ENCODE measurements at places on chromosomes 5 and 9.
A peak's percentile ranks its signal among the peaks of the same experiment; 100 is the strongest.

- peak; percentile 46 for DNase-seq
These were observed at the start of gene GNG10 for GRCh38 chr9:111661150-111661801. TSS of gene GNG10 (plus strand) at chr9:111661605. CDS start at chr9:111661635, 30 bp downstream.

DNA sequence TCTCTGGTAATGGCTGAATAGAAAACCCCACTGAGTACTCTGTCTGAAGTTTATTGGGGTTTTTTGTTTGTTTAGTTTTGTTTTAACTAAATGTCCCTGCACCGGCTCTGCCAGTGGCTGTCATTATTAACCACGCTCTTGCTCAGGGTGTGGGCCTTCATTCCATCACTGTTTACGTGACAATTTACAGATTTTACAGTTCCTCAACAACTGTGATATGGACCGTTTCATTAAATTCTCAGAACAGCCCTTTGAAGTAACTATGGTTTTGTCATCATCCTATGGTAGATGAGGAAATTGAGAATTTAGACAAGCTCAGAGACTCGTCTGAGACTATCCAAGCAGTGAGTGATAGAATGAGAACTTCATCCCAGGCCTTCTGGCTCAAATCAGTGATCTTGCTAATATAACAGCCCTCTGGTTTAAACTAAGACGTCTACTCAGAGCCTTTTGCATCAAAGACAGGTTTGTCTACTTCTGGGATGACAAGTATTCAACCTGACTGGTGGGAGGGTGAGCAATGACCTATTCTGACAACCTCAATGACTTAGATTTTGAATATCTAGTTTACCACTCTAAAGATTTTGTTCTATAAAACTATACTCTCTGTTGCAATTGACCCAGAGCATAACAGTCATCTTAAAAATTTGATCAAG is 77.3 kb upstream of the MAP3K1 start:
- no peak for DNase-seq

DNA sequence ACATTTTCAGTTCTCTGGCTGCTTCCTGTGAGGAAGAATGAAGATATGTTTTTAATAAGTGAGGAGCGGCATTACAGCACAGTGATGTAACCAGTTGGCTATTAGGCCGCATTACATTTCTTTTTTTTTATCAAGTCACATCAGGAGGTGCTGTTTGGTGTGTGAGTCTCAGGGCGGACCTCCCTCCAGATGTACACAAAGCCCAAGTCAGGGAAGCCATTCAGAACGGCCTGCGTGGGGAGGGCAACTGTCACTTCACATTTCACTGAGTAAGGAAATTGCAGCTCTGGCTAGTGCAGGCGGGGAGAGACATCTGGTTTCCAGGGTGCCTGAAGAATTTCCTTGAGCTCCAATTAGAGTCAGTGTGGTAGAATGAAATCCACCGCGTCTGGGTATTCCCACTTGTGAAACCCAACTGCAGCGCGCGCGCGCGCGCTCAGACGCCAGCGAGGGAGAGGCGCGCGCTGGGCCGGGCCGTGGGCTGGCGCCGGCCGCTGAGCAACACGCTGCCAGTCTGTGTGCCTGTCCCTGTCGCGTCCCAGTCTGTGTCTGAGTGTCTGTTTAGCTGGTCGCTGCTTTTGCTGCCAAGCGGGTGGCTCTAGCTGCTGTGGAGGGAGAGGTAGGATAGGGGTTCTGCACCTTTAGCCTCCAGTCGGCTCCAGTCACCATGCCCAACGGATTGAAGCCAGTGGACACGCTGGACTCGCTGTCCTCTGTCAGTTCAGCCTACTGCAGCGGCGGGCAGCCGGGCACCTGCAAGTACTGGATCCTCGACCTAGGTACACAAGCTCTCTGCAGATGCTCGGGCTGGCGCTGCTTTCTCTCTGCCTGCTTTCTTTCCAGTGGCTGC is 140.8 kb upstream of the OTULINL start:
- DNase-seq, result no peak

DNA sequence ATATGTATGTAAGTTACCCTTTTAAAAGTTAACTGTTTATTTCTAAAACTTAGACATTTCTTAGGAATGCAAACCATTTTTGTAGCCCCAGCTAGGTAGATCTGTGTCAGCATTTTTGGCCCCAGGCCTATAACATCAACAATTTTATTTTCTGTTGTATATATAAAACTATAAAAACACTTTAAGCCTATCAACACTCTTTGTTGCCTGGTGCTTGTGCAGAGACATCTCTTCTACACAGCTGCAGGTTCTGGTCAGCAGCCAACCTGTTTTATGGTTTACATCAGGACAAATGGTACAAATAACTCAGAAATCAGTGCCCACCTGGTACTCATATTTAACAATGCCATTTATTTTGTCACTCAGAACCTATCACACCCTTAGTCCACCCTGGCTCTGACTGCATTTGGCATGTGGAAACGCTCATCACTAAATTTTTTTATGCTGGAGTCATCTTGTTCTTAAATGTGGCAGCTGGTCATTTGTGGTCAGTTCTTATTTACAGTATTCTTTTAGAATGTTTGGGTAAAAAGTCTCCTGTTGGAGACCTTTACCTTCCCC is 173.4 kb downstream of the DNAH5 start:
- DNase-seq, result no peak

DNA sequence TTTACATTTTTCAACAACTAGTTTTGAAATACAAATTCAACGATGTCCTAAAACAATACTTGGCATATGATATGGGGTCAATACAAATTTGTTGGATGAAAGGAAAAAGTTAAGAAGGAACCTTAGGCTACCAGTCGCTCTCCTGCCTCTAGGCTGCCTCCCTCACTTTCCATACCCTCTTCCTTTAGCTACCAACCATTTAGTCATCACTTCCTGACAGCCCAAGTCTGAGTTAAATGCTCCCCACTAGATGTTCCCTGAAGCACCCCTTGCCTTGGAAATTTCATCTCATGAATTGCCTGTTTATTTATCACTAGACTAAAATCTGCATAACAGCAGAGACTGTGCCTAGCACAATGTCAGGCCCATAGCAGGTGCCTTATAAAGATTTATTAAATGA is 2.7 kb upstream of the LARS1 start:
- no peak for DNase-seq

DNA sequence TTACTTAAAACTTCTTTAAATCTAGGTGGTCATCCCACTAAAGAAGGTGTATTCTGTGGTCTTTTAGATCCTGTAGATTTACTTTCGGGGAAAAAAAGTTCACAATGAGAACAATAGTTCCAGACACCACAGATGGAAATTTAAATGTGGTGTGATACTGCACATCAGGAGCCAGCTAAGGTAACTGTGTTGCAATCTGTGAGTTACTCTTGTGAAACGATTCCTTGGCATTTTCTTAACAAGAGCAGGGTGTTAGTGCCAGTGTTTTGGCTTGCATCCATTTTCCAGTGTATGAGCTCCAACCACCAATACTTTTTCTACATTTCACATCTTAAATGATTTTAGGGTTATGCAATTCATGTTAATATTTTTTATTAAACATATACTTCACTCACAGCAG is 674.5 kb downstream of the CETN3 start:
- no peak for DNase-seq

DNA sequence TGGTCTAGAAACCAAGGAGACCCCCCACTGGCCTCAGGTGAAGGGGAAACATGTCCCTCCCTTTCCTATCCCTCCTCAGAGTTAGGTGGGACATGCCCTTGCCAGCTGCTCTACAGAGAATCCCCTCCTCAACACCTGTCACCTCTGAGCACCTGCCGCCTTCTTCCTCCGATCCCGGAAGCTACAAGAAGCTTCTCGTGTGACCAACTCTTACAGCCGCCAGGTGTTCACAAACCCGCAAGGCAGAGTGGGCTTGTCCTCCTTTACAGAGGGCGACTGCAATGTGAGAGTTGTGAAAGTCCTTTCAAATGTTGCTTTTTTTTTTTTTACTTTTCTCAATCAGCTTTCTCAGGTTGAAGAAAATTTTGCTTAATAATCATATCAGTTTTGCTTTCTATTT is 3.7 kb upstream of the ICE1 start:
- no peak for DNase-seq

DNA sequence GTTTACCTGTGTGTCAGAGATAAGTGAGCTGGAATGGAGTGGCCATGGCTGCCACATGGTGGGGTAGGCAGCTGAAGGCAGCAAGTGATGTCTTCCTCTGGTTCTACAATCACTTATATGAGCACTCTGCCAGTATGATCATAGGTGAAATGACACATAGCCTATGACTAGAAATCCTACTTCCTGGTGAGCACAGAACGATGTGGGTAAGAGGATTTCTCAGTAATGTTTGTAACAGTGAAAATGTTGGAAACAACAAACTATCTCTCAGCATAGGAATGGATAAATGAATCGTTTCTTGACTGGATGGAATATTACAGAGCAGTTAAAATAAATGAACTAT is 187.0 kb upstream of the S1PR3 start:
- DNase-seq, result no peak

DNA sequence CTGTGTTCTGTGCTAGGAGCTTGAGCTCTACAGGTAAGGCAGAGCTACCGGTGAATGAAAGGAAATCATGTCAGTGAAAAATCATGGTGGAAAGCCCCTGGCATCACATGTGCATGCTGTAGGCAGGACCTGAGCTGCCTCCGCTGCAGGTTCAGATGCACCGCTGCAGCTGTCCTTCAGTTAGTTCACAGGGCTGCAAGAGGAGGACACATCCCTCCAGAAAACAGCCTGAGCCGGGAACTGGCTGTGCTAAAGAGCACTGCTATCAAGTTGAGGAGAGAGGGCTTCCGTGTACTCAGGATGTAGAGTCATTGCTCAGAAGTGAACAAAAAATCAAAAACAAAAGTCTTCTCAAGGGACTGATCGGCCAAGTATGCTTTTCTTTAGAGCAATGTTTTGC is 138.6 kb downstream of the ERCC6L2 start:
- no peak for DNase-seq

DNA sequence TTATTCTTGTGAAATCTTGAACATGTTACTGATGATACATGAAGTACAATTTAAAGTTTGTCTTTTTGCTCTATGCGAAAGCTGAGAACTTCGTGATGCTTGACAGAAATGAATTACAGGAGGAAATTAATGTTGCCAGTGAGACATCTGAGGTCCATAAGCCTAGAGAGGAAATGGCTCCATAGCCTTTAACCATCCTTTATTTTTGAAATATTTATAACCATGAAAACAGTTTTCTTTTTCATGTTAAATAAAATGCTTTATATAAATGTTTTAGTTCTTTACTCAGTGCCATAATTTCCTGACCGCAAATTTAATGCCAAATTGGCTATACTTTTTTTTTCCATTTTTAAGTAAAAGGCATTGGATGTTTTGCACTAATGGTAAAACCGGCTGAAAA is 29.1 kb downstream of the F2RL2 start:
- no peak for DNase-seq

GRCh38 chr5:87686975-87687374 is 274.2 kb upstream of the CCNH start:
- DNase-seq, result no peak

- DNase-seq, result no peak
These were observed at the start of gene LRRTM2 for GRCh38 chr5:138874771-138875551. TSS of gene LRRTM2 (minus strand) at chr5:138875335. CDS start at chr5:138874911, 424 bp downstream.

GRCh38 chr9:117245175-117245829 is 169.6 kb downstream of the ASTN2 start:
- DNase-seq, result no peak

GRCh38 chr5:94575196-94575595 is 43.2 kb downstream of the KIAA0825 start:
- no peak for DNase-seq

DNA sequence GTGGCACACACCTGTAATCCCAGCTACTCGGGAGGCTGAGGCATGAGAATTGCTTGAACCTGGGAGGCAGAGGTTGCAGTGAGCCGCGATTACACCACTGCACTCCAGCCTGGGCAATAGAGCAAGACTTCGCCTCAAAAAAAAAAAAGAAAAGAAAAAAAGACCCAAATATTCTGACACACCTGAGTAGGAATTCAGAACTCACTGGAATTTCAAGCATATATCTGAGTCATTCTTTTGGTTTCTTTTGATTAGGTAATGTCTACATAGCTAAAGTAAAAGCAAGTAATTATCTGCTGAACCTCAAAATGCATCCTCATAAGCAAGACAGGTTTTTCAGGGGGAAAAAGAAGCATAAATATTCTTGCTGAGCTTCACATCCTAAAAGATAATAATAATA is 35.9 kb downstream of the ANKRD31 start:
- DNase-seq, result no peak

DNA sequence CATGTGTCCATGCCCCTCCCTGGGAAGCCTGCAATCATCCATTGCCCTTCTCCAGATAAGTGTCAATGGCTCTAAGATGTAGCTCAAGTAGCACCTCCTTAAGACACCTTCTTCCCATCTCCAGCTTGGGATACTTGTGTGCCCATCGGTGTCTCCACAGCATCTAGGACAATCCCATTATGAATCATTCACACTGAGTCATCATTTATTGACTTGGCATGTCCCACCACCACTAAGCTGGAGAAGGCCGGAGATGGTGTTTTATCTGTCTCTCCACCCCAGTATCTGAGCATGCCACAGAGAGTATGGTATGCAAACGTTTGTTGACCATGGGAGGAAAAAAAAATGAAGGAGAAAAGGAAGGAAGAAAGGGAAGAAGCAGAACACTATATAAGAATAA is 342.2 kb downstream of the TRIM32 start:
- DNase-seq, result no peak

GRCh38 chr9:124960409-124960752 is 19.5 kb upstream of the GOLGA1 start:
- no peak for DNase-seq

GRCh38 chr5:58135571-58136335 is 324.1 kb downstream of the PLK2 start:
- no peak for DNase-seq

DNA sequence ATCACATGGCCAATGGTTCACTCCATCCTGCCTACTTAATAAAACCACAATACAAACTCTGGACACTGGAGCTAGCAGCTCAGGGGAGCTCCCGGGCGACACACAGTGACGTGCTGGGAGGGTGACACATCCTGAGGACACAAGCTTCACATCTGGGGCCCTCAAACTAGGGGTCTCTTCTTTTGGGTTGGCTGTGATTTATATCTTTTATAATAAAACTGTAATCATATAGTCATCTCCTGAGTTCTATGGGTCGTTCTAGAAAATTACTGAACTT is 12.1 kb upstream of the MAPK9 start:
- DNase-seq, result no peak

DNA sequence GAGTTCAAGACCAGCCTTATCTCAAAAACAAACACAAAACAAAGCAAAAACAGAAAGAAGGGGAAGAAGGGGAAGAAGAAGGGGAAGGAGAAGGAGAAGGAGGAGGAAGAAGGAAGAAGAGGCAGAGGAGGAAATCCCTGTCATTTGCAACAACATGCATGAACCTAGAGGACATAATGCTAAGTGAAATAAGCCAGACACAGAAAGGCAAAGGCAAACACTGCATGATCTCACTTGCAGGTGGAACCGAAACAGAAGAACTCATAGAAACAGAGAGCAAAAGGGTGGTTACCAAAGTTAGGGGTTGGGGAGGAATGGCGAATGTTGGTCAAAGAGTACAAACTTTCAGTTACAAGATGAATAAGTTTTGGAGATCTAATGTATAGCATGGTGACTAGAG is 135.4 kb downstream of the UGCG start:
- no peak for DNase-seq

DNA sequence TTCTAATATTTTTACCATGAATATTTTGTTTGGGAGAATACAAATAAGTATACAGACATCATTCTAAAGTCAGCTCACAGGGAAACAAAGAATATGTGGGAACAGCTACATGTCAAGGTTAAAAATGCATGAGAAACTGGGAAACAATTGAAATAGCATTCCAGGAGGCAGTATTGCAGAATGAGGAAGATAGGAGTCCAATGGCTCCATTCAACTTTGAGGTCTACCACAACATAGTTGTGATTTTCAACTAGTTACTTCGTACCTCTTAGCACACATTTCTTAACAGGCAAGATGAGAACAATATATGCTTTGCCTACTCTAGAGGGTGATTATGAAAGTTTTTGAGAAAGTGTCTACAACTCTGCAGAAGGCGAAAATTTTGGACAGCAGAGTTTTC is 35.2 kb upstream of the CAST start:
- DNase-seq, result no peak
